ENCODE measurements at places on chromosomes 1 and 21.

- DNase-seq = no peak
These were observed 14.4 kb upstream of the NOS1AP start for GRCh38 chr1:162055062-162055461.

DNA sequence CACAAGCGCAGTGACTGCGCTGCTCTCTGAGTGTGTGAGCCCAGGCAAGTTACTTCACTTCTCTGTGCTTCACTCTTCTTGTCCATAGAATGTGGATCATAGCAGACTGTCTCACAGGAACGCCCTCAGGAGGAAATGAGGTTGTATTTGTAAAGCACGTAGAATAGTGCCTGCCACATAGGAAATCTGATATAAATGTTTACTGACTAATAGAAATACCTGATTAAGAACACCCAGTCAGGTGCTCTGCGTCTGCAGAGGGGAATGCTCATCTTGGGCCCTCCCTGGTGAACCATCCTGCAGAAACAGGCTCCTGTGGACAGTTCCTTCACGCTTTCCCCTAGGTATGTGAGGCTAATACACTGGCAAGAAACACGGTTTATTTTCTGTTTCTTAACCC is 100.3 kb downstream of the BEND5 start:
- DNase-seq = no peak

DNA sequence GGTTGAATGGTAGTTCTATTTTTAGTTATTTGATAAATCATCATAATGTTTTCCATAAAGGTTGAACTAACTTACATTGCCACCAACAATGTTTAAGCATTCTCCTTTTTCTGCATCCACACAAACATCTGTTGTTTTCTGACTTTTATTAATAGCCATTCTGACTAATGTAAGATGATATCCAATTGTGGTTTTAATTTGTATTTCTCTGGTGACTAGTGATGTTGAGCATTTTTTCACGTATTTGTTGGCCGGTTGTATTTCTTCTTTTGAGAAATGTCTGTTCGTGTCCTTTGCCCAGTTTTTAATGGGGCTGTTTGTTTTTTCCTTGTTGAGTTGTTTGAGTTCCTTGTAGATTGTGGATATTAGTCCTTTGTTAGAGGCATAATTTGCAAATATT is 24.6 kb upstream of the SLC35F3 start:
- DNase-seq = no peak

- DNase-seq = no peak
These were observed 177.1 kb downstream of the TNR start for GRCh38 chr1:175566247-175566646.
